ENCODE measurements at places on chromosomes 16 and 17.

DNA sequence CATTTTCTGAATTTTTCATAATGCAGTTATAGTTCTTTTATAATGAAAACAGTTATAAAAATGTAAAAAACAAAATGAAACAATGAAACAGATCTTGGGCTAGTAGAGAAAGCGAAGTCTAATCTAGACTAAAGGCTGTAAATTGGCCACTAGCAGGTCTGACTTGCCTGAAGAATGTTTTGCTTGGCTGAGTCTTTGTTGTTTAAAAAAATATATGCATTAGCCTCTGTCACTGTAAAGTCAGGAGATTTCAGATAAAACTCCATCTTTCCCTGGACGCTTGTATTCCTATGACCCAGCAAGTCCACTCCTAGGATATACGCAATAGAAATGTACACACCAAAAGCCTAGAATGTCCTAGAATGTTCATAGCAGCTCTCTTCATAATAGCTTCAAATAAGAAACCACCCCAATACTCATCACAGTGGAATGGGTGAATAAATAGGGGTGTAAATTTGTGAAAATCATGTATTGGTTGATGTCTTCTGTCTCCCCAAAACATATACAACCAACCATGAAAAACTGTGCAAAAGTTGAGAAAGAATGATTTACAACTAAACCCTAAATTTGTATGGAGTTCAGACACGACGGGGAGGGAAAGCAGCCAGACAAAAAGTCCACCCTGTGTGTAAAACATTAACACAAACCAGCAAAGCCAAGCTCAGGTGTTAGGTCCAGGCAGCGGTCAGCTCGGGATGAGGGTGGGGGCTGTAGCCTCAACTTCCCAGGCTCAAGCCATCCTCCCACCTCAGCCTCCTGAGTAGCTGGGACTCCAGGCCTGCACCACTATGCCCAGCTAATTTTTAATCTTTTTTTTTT, 37.7 kb upstream of the MEAK7 start:
- DNase-seq: no peak

GRCh38 chr17:50050431-50051032, 5.4 kb upstream of the ITGA3 start:
- DNase-seq: no peak

GRCh38 chr16:835373-835772, 34.8 kb upstream of the GNG13 start:
- DNase-seq: no peak

- no peak for DNase-seq
These were observed 2.2 kb downstream of the HS3ST6 start for GRCh38 chr16:1915732-1916639.

DNA sequence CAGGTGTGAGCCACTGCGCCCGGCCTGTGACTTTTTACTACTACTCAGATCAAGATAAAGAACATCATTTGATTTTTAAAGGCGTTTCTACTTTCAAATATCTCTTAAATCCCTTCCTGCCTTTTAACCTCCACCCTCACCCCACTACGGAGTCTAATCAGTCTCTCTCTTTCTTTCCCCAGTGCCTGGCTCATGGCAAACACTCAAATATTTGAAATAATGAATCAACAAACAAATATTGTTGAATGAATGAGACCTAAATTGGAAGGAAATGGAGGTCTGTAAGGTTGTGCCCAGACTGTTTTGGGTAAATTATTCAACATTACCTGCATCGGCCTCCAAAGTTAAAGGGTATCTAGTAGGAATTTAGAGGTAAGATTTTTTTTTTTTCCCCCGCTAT, 14.7 kb downstream of the COPZ2 start:
- DNase-seq: no peak

DNA sequence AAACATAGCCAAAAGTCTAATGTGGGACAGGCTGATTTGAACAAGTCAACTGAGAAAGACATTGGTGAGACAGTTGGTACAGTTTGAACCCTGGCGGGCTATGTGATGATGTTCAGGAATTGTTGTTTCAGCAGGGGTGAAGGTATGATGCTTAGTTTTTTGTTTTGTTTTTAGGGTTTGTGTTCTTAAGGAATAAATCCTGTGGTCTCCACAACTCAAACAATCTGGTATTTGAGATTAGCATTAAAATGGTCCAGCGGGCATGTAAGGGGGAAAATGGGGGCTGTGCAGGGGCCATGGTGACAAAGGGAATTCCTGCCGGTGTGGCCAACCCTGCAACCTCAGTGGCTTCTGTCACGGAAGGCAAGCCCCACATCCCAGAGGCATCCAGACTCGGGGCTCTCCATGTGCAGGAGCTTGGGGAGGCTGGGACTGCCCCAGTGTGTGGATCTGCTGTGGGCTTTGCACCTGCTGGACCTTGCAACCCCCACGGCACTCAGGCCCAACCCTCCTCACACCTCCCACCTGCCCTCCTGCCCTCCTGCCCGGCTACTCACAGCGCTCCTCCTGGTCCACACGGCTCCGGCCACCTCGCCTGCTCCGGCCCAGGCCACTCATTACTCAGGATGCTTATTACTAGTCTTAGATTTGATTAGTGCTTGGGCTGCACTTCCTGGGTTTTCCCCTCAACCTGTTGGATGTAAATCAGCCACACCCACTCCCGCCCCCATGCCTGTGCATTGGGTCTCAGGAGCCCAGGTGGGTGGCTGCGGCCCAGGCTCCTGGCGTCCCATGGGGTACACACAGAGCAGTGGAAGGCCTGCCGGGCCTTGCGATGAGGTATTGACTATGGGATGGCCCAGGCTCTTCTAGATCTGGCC, at the start of gene TNFRSF13B:
TNFRSF13B (minus strand) TSS at position 661 of the 881 bp plus-strand sequence; CDS start at position 618, 43 bp downstream.
- no peak for DNase-seq

GRCh38 chr16:65833171-65833871, 533.2 kb upstream of the CDH5 start:
- DNase-seq: no peak

DNA sequence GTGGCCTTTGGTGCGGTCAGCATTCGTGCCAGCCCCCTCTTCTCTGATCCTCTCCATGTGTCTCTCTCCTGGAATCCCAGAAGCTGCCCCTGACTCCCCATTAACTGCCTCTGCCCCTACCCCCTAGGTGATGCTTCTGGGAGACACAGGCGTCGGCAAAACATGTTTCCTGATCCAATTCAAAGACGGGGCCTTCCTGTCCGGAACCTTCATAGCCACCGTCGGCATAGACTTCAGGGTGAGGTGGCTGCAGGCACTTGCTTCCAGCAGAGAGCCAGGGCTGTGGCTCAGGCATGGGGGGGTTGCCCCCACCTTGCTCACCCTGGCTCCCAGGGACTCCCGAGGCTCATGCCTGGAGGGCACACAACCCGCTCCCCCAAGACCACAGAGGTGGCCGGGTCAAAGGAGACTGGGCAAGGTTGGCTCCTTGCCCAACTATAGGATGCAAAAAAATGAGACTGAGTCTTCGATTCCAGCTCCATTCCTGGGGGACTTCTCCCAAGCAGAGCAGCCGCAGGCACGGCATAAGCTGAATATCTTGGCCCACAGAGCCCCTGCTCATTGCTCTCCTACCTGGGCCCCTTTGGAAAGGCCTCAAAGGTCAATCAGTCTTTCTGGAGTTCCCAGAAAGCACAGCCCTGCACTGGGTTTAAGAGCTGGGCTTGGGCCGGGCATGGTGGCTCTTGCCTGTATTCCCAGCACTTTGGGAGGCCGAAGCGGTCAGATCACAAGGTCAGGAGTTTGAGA, 3.8 kb downstream of the RAB37 start:
- no peak for DNase-seq

DNA sequence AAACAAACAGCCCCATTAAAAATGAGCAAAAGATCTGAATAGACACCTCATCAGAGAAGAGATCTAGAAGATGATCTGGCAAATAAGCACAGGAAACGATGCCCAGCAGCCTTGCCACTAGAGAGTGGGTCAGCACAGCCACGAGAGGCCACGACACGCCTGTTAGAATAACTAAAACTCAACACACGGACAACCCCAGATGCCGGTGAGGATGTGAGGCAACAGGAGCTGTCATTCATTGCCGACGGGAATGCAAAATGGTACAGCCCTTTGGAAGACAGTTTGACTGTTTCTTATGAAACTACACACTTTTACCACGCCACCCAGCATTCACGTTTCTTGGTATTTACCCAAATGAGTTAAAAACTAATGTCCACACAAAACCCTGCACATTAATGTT, 31.5 kb downstream of the CBFA2T3 start:
- DNase-seq: no peak

Measured in stimulated activated CD4-positive, alpha-beta T cell treated with anti-CD3 and anti-CD28 coated beads, TNF-alpha, amount 100 ng/mL, for 48 hours (primary cell).